ENCODE measurements at places on chromosomes 4 and X. TPM values are rescaled to one million over a fixed set of nuclear protein-coding genes. Genes with fewer than 3 reads are reported as not detected.

- no peak for DNase-seq
Measured at GRCh38 chr4:2545321-2546013, 9.0 kb downstream of the FAM193A start.

GRCh38 chrX:67568769-67569168 is 24.9 kb downstream of the AR start:
- no peak for DNase-seq

GRCh38 chrX:140765043-140765784 is 55.7 kb downstream of the LINC00632 start:
- DNase-seq = no peak

DNA sequence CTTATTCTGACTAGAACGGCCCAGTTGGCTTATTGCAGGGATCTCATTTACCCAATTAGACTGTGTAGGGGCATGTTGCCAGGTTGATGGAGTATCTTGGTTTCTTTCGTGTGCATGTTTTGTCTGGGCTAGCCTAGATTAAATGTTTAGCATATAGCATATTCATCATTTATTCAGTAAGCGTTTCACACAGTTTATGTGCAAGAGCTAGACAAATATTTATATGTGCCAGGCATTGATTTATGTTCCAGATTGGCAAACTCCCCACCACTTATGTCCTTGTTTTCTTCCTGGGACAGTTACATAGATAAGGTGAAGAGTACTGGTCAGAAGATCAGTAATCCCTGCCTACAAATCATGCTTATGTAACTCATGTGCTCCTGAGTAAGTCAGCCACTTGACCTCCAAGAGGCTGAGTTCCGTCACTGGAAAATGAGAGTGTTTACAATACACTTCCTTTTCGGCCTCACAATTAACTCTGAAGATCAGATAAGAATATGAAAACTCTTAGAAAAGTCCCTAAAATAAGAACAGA is 57.2 kb downstream of the RUFY3 start:
- DNase-seq = peak; percentile 8

Gene FRMPD4
- 0.12 TPM for polyA plus RNA-seq

GRCh38 chr4:82711158-82711785 is 87.3 kb downstream of the SCD5 start:
- no peak for DNase-seq

Gene RNF212
- 10.0 TPM for polyA plus RNA-seq

- no peak for DNase-seq
Measured at GRCh38 chr4:68152411-68152810, 22.7 kb upstream of the TMPRSS11F start.

DNA sequence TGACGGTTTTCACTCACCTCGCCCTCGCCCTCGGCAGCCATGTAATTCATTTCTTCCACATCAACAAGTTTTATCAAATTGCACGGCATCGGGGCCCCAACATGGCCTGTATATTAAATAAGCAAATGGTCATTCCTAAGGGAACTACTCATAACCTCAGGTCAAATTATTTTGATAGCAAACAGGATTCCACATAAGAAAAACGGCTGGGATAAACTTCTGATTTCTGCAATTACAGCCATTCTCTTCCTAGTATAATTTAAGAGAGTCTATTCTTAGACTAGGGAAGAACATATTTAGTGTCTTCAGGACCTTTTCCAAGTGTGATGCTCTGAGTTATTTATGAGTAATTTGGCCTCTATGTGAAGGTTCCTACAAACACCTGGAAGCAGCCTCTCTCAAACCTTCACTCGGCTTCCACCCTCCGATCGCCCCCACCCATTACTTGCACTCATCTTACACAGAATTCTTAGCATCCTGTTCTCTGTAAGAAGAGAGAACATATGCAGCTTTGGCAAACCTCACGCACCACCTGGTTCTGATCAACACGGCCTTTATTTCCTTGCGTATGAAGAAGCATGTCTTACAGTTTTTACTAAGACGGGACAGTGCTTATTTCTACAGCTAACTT is 29.4 kb upstream of the CENPU start:
- DNase-seq = no peak

DNA sequence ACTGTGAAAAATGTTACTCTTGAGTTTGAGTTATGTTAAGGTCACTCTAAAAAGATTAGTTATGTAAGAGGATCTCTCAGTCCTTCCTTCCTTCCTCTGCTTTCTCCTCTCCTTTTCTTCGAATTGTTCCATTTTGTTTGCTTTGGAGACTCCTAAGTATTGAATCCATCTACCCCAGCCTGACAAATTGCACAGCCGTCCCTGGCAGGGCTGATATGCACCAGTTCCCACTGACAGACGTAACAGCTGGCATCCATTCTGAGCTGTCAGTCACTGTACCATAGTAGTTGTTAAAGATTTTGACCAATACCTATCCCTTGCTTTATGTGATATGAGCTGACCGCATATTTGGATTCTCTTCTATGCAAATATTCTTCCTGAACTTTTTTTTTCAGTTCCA is 210.7 kb upstream of the IGFBP7 start:
- no peak for DNase-seq

DNA sequence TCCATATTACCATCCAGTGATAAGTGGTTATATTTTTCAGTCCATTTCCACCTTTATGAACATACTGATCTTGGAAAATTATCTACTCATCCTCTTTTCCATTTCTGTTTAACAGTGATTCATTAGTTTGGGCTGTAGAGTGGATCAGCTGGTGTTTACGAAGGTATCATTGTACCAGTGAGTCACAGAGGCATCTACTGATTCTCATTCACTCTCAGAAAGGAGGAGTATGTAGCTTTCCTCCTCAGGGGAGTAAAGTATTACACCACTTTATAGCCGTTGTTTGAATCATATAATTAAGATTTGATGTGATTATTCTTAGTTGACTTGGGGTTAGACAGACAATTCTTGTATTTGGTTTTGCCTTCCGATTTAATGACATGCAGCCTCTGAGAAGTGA is 74.7 kb downstream of the GALNT7 start:
- no peak for DNase-seq

- no peak for DNase-seq
Measured at GRCh38 chr4:41976775-41977516, 4.6 kb upstream of the DCAF4L1 start.

DNA sequence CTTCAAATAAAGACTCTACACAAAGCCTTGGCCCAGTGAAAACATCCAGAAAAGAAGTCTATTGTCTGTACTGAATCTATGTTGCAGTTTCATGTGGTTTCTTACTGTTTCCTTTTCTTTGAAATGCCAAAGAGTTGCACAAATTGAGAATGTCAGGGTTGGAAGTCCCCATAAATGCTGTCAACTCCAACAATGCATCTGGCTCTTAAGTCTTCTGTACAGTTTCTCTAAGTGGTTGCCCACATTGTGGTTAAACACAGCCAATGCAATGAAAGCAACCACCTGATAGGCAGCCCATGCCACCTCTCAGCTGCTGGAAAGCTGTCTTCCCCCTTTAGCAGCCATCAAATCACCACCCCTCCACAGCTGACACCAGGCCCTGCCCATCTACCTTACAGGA is 67.2 kb upstream of the C1GALT1C1 start:
- no peak for DNase-seq

- DNase-seq = no peak
Measured at GRCh38 chr4:168057412-168057811, 34.9 kb upstream of the ANXA10 start.

GRCh38 chrX:64204701-64205440 is 637 bp downstream of the AMER1 start:
- peak; percentile 8 for DNase-seq

DNA sequence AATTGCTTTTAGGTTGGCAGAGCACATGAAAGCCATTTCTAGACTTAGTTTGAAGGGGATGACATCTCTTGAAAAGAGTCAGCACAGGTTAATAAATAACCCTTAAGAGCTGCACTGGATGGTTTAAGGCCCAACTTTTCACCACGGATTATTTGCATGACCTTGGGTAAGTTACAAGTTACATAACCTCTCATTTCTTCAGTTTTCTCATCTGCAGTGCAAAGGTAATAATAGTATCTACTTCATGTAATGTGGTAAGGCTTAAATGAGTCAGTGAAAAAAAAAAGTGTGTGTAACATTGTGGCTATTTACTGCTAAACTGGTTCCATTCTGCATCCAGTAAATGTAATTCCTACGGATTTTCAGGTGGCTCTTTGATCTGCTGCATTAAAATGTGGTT is 715.8 kb downstream of the CCSER1 start:
- DNase-seq = no peak

Gene C4orf50
- not detected for polyA plus RNA-seq

- no peak for DNase-seq
Measured at GRCh38 chr4:158915683-158916241, 146.9 kb downstream of the FNIP2 start.

Measured in renal cortex interstitium (tissue), 15 donors.